ENCODE measurements at places on chromosomes 7 and 10.

GRCh38 chr7:116242178-116242577 lies 31.8 kb downstream of the TES start:
- no peak for DNase-seq

DNA sequence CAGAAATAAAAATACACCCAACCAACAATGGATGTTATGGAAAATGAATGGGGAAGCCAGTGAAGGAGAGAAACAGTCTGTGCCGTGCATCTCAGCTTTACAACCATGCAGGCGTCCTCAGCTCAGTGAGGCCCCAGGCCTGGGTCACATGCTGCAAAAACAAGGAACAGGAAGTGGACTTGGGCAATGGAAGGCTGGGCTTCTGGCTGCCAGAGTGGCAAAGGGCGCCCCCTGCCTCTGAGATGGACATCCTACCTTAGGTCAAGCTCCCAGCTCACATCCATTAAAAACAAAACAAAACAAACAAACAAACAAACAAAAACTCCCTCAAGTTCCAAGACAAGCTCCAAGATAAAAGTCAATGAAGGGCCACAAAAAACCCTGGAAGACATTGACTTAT lies 54.7 kb upstream of the AFAP1L2 start:
- no peak for DNase-seq

DNA sequence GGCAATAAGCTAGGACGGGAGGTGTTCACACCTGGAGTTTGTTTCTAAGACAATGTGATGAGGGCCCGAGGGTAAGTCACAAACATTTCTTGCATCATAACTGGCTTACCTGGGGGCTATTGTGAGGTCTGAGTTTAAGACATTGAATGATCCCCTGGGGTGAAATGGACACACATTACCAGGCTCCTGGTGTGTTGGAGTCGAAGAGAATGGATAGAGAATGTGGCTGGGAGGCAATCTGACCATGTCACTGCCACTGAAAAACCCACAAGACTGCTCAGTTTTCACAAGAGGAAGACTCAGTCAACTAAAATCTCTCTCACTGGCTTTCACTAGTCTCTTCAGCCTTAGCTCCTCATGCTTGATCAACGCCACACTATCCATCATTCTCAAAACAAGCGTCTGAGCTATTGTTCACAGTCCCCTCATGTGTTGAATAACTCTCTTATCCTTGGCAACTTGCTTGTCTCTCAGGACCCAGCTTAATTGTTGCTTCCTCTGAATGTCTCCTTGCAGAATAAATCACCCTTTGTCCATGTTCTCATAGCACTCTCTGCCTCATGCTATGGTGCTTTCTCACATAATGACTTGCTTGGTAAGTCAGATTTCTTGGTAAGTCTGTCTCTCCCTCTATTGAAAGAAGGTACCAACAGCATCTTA lies at the start of gene C10orf120:
C10orf120 (minus strand) TSS at position 51 of the 660 bp plus-strand sequence. CDS start 56 bp downstream, outside the sequence.
- DNase-seq, result no peak

- DNase-seq, result no peak
These were observed 21.5 kb downstream of the PAX2 start for GRCh38 chr10:100766693-100767421.

- DNase-seq, result no peak
These were observed 557 bp downstream of the HOXA11 start for GRCh38 chr7:27184337-27185012.

DNA sequence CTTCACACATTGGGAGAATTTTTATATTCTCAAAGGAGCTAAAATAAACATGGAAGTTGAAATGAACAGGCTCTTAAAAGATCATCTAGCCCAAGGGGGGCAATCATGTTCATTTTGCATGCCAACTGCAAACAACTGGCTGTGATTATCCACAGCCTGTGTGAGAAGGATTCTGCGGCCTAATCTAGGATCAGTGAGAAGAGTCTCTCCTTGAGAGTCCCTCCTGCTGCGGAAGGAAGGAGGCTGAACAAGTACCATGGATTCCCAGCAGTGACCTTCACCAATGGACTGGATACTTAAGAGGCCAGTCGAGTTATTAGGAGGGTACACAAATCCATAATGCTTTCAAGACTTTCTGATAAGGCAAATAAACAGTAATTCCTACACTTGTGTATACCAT lies 76.7 kb downstream of the IGF2BP3 start:
- no peak for DNase-seq
